ENCODE measurements at places on chromosomes 5 and 9.

DNA sequence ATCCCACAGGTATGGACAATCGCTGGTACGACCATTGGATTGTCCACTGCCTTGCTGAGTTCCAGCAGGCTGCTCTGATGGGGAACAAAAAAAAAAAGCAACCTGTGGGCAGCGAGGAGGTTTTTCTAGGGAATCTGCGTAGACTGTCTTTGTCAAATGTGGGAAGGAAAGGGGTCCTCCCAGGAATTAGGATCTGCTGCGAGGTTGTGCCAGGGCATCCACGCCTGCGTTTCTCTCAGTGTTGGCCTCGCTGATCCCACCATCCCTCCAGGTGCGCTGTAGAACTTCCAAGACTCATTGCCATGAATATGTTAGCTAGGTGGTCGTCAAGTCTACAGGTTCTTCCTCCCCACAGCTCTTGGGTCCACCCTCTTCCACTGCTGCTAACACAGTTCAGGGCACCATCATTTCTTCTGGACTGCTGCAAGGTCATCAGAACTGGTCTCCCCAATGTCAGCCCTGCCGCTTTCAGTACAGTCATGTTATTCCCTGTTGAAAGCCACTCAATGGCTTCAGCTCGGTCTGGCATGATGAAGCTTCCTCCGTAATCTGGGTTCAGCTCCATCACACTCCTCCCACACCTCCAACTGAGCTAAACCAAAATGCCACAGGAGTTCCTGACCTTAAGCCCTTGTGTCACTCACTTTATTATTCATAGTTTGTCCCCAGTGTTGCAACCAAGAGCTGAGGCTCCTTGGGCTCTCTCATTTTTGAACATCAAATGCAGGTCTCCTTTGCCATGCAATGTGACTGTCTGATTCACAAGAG, 79.5 kb upstream of the DMRT1 start:
- no peak for DNase-seq

- no peak for DNase-seq
Measured at GRCh38 chr9:84758817-84759216, 89.3 kb downstream of the NTRK2 start.

- no peak for DNase-seq
Measured at GRCh38 chr5:67494186-67494855, 297.7 kb upstream of the CD180 start.

DNA sequence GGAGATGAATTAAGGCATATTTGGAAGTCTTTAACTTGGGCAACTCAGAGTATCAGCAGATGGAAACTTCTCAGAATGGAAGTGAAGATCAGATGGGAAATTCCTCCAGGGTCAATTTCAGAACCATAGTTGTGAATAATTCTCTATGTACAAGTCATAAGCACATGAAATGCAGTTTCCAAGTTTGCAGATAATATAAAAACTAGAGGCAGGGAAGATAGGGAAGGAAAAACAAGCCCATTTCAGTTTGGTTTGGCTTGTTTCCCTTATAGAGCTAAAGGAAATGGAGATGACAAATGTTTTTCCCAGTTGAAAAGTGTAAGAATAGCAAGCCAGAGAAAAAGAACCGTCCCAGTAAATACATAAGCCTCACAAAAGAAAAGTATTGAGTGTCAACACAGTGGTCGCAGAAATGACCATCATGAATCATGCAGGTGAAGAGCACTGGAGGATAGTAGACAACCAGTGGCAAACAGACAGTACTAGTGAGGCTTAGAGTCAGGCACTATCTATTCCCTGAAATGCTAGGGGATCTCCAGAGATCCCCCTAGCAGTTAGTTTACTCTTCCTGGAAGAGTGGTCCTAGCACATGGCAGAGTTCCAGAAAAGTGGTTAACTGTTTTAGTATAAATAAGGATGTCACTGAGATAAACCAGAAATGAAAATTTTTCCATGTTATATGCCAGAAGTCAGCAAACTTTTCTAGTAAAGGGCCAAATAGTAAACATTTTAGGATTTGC, 245.9 kb downstream of the SAXO1 start:
- no peak for DNase-seq

- DNase-seq, result no peak
Measured at GRCh38 chr5:151611127-151611775, 20.1 kb upstream of the FAT2 start.
